Liver (tissue), 10 donors: ENCODE measurements at places on chromosomes 5 and 9. TPM values are rescaled to one million over a fixed set of nuclear protein-coding genes. Genes with fewer than 3 reads are reported as not detected.

The ESM1 gene
- not detected for total RNA-seq

The NSD1 gene
- 25.8 TPM for total RNA-seq

The SH3TC2 gene
- total RNA-seq: 0.67 TPM

The CSF2 gene
- not detected for total RNA-seq

The MEIKIN gene
- 0.42 TPM for total RNA-seq

The FGF10 gene
- 0.25 TPM for total RNA-seq

- DNase-seq: no peak
These were observed 2.2 kb downstream of the DCP2 start for GRCh38 chr5:112978836-112979235.

DNA sequence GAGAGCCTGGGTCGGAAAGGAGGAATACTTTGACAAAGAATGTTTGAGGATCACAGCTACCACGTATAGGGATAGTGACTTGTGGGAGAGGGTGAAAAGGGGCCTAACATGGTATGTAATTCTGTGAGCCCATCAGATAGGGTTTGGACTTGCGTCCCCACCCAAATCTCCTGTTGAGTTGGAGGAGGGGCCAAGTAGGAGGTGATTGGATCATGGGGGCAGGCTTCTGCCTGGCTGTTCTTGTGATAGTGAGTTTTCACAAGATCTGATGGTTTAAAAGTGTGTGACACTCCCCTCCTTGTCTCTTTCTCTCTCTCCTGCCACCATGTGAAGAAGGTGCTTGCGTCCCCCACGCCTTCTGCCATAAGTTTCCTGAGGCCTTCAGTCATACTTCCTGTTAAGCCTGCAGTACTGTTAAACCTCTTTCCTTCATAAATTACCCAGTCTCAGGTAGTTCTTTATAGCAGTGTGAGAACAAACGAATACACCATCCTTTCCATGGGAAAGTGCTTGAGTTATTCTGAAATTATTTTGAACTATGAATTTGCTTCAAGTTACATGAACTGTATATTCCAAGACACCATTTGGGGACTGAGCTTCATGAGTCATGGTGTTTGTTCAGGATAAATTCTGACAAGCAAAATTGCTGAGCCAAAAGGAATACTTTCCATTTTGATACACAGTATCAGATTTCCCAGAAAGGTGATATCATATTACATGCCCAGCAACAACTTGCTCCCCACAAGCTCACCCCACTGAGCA lies 68.8 kb upstream of the SSBP2 start:
- DNase-seq: no peak

GRCh38 chr5:37839407-37840052 lies at the start of gene GDNF:
Gene GDNF (minus strand): TSS chr5:37840041. CDS start chr5:37834796, 5,245 bp downstream.
- DNase-seq: no peak

DNA sequence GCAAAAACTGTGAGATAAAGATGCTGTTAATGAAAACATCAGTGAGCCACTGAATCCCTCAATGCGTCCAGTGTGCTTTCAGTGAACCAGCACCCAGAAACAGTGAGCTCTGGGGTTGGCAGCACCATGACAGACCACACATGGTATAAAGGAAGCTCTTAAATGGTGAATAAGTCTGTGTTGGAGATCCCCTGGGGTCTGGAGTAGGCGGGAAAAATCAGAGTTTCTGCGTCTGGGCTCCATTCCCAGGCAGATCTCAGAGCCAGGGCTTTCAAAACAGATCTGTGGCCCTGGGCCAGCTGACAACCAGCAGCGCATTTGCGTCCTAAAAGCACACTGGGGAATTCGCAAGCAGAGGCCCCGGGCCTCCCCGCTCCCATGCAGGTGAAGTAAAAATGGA lies 233.5 kb downstream of the FRMD3 start:
- DNase-seq: no peak

DNA sequence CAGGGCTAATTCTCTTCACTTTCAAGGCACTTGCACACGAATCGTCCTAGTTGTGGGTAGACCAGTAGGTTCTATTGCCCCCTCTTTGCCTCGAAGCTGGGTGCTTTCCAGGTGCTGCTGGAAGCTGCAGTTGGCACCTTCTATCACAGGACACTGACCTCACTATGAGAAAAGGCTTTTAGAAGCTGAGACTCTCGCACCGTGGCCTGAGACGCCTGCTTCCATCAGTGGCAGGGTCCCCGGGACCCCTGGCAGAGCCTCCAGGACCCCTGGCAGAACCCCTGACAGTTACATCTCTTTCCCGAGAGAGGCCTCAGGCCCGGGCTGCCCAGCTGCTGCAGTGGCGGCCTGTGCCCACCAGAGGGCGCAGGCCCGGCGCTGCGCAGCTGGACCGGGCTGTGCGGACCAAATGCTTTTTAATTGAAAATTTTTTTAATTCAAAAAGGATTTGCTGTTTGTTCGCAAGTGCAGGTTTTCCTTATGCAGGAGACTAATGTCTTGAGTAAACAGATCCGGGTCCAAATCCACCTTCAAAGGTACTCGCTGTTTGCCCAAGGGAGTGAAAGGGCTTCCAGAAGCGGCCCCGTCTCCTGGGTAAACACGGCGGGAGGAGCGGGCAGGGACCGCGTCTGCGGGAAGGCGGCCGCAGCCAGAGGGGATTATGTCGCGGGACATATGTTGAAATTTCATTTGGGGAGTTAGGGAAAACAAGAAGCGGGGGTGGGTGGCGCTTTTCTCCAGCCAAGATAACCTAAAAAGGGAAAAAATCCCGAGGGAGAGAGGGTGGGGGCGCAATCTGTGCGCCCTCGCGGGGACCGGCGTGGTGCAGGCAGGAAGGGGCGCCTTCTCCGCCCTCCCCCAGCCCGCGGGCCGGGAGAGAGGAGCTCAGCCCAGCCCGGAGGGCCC lies 114.5 kb upstream of the LMX1B start:
- peak; percentile 50 for DNase-seq

DNA sequence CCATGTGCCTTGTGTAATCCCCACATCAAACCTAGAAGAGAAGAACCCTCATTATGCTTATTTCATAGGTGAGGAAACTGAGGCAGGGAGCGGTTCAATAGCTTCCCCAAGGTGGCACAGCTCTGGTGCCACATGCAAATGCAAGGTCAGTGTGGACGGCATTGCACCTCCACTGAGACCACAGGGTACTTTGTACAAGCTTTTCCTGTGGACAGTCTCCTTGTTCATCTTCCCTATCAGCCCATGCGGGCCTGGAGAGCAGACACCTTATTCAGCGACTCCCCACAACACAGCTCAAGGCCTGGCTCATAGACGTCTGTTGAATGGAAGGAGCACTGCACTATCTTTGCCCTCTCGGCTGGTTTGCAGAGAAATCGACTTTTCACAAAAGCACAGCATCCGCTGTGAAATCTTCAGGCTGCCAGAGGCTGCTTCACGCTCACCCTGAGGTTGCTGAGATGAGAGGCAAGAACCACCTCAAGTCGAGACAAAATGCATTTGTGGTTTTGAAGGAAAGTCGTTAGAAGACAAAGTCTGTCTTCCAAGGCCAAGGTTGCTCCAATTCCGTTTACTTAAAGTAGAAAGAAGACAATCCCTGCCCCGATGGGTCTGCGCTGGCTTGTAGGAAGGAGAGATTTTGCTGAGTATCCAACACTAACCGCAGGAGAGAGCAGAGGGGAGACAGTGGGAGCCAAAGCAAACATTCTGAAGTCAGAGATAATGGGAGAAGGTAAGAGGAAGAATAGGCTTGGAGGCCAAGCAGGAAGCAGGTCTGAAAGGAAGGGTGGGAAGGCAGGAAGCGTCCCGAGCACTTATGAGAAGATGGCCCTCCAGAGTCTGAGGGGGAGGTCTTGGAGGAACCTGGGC lies 34.2 kb upstream of the STRBP start:
- DNase-seq: no peak

DNA sequence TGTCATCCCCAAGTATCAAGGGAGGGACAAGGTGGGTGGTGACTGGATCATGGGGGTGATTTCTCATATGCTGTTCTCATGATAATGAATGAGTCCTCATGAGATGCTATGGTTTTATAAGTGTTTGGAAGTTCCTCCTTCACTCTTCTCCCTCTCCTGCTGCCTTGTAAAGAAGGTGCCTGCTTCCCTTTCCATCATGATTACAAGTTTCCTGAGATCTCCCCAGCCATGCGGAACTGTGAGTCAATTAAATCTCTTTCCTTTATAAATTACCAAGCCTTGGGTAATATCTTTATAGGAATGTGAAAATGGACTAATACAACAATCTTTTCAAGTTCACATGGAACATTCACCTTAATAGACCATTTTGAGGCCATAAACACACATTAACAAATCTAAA lies 21.5 kb upstream of the DOCK2 start:
- DNase-seq: no peak

DNA sequence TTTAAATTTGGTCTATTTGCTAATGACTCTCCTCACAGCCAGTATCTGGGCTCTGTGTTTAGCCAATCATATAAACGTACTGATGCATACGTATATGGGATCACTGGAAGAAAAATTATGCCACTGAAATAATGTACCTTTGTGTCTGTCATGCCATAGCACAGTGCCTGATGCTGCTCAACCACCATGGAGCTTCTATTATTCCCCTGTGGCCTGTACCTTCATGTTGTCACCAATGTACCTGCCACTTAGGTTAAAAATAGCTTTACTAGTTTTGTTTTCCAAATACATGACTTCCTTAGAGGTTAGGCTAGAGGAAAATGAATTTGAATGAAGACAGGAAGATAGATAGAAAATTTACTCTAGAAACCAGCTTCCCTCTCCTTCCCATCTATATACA lies 34.6 kb downstream of the HACD4 start:
- DNase-seq: no peak

GRCh38 chr5:980966-981365 lies 27.6 kb upstream of the NKD2 start:
- DNase-seq: no peak

- DNase-seq: no peak
These were observed 10.8 kb downstream of the KCNV2 start for GRCh38 chr9:2727966-2728613.

DNA sequence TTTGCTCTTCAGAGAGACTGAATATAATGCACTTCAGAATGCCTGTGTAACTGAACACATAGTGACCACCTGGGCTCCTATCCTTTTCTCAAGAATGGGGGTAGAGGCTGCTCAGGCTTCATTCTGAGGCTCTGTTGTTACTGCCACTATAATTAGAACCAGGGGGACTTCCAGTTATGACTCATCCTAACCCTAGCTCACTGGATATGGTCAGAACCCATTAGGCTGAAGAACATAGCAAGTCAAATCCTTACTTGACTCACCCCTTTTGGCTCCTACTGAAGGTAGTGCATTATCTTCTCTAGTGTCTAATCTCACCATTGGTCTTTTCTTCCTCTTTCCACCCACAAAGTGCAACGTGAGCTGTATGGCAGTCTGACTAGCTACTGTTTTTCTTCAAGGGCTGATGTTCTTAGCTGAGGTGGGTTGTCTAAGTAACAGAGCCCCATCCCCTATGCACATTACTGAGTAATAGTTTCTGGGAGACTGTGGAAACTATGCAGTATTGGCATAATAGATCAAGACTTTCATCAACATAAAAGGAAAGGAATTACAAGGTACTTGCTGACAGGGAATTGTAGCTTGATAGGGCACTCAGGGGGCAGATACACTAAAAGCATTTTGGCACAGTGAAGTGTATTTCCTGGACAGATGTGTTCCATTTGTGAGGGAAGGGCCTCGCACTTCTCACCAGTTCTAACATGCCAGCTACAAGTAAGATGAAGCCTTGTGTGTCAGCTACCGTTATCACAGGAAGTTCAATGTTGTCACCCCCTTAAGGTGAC lies 431.0 kb upstream of the MEF2C start:
- DNase-seq: no peak

- DNase-seq: no peak
These were observed 975.4 kb downstream of the NR2F1-AS1 start for GRCh38 chr5:92605591-92605990.

- no peak for DNase-seq
These were observed 1085.6 kb upstream of the WWC1 start for GRCh38 chr5:167205881-167206280.

DNA sequence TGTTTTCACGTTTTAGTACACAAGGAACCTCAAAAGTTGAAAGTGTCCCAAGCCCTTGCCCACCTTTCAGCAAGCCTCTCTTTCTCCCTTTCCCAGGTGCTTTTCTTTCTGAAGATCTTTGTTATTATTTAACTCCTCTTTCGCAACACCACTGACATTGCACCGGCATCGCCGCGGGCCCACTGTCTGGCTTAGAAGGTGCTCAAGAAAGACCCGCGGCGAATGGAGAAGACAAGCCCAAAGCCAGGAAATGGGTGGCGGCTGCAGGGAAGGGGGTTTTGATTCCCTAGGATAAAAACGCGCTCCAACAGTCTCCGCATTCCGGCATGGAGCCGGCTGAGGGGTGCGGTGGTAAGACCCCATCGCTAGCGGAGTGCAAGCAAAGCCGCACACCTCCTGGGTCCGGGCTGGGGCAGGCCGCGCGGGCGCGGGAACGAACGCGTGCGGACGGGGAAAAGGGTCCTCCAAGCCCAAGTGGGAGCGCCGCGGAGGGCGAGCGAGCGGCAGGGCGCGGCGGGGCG lies 404 bp upstream of the AFAP1L1 start:
- peak; percentile 36 for DNase-seq

DNA sequence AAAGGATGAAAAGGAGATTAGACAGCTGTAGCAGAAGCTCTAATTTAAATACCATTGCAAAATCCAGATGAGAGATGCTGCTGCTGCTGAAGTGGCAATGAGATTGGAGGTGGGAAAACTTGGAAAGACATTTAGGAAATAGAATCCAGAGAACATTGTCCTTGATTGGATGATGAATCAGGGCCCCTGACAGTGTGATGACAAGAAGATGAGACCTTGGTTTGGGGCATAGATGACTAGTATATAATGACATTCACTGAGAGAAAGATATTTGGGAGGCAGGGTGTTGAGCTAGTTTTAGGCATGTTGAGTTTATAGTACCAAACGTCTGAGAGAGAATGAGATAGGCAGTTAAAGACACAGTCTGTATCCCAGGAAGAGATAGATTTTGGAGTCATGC lies 311.5 kb upstream of the MPDZ start:
- DNase-seq: no peak

- peak; percentile 23 for DNase-seq
These were observed 42.2 kb downstream of the SECISBP2 start for GRCh38 chr9:89360465-89360864.

GRCh38 chr9:113492343-113493202 lies 29.0 kb downstream of the RGS3 start:
- no peak for DNase-seq

DNA sequence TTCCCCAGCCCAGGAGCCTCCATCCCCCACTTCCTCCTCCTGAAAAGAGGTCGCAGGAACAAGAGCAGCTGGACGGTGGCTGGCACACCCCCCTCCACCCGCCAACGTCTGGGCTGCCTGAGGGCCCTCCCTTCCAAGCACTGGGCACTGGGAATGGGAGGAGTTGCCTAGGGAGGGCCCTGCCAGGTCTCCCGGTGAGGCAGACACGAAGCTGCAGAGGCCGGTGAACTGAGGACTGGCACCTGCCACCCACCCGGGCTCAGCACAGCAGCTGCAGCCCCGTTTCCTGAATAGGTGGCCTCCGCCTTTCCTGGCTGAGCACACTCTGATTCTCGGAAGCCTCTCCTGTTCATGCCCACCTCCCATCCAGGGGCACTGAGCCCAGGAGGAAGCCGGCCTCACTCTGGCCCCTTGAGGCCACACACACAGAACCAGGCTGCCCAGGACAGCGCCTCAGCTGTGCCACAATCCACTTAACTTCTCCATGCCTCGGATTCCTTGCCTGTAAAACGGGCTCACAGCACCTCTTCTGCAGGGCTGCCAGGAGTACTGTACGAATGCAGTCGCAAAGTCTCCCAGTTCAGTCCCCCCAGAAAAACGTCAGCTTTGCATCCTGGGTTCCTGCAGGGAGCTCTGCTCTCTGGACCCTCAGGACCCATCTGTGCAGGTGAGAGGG lies 1.3 kb downstream of the NPDC1 start:
- no peak for DNase-seq
